Aorta (tissue), 5 donors: ENCODE measurements at places on chromosomes 11 and 22.
A peak's percentile ranks its signal among the peaks of the same experiment; 100 is the strongest.

DNA sequence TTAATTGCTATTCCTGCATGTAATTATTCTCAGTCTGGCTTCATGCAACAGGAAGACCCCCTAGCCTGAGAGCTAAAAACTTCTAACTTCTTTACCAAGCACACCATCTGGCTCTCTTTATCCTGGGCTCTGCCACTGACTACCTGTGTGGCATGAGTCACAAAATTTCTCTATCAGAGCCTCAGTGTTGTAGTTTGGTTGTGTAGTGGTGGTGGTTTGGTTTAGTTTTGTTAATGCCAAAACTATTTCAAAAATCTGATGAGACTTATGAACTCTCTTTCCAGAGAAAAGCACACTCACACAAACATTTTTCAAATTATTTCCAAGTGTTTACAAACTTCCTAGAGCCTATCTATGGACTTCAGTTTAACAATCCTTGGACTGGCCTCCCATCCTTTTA is 7.5 kb upstream of the IL17RA start:
- no peak for DNase-seq

GRCh38 chr22:50178871-50179869 is 6.5 kb upstream of the TRABD start:
- DNase-seq: peak; percentile 67

DNA sequence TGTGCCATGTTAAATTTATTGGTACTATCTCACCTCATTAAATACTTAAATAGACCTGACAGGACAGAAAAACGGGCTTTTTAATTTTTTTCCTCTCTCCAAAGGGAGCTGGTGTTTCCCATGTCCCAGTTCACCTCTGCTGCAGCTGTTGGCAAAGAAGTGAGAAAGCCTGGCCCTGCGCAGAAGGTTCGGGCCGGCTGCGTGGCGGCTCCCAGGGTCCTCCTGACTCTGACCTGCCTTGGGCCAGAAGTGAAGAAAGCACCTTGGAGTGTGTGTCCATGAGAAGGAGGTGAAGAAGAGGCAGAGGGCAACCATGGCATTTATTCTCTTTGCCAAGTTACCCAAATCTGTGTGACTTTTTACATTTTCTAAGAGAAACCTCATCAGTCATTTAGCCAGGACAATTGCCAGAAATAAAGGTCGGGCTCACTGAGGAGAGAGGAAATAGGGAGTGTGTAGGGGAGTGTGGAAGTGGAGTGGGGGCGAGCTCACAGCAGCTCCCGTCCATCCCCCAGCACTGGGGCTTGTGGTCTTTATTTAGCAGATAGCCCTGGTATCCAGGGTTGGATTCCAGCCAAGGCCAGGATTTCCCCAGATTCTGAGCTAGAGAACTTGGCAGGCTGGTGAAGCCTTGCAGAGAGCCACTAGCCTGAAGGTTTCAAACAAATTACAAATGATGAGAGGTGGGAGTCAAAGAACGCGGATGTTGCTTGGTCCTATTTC is 102.4 kb upstream of the CADM1 start:
- no peak for DNase-seq

DNA sequence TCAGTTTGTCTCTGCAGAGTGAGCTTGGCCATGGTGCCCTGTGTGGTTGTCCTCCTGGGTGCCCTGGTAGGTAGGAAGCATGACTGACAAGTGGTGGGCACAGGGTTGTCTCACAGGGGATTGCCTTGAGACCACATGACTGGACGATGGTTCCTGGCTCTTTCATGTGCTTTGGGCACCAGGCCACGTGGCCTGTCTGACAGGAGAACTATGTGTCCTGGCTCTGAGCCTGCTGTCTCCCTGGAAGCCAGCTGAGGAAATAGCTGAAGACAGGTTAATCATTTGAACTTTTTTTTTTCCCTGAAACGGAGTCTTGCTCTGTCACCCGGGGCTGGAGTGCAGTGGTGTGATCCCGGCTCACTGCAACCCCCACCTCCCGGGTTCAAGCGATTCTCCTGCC is 93.2 kb downstream of the LDLRAD3 start:
- no peak for DNase-seq

- DNase-seq: no peak
These were observed 528.4 kb downstream of the METTL15 start for GRCh38 chr11:28636566-28636965.

DNA sequence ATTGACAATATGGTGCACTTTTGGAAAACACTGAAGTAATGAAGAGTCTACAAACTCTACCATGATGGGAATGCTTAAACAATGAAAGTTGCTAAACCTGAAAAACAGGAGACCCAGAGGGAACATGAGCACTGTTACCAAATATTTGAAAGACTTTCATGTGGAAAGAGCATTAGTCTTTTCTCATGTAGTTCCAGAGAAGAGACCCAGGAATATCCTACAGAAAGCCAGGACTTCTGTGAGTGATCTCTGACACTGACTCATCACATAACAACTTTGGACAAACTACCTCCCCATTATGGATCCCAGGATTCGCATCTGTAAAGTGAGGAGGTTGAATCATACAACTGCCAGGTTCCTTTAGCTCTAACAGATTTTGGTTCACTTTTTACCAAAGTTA is 62.2 kb downstream of the FAM181B start:
- DNase-seq: no peak

DNA sequence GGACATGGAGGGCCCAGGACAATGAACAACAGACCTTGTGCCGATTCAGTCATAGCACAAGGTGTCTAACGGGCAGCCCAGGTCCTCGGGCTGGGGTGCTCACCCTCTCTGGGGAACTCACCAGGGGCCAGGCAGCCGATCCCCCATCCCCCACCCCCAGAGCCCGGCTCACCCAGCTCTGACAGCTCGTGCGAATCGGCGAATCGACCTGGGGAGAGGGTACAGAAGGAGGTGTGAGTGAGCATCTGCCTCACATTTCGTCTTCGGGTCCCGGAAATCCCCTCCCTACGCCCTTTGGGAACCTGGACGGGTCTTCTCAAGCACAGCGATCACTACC is 423 bp downstream of the PEX16 start:
- no peak for DNase-seq

GRCh38 chr11:65210361-65210731 is 28.6 kb downstream of the CAPN1 start:
- DNase-seq: no peak

GRCh38 chr11:34263441-34264091 is 94.2 kb downstream of the ABTB2 start:
- DNase-seq: peak; percentile 75

GRCh38 chr11:108733479-108734116 is 68.7 kb downstream of the DDX10 start:
- no peak for DNase-seq

DNA sequence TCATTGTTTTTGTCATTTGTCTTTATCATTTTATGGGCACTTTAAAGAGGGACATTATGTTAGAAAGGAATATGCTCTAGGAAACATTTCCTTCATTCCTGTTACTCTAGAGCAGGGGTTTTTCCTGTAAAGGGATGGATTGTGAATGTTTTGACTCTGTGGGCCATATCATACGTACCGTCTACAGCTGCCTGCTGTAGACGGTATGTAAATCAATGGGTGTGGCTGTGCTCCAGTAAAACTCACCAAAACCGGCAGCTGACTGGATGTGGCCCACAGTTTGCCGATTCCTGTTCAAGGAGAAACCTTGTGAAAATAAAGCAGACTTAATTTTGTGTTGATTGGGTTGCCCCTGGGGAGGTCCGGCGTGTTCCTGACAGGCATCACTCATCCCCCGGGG is 7.3 kb downstream of the IGHMBP2 start:
- DNase-seq: no peak

GRCh38 chr22:40401532-40401931 is 31.1 kb downstream of the SGSM3 start:
- DNase-seq: no peak

GRCh38 chr11:64656862-64657261 is 65.8 kb downstream of the SLC22A12 start:
- DNase-seq: peak; percentile 44

DNA sequence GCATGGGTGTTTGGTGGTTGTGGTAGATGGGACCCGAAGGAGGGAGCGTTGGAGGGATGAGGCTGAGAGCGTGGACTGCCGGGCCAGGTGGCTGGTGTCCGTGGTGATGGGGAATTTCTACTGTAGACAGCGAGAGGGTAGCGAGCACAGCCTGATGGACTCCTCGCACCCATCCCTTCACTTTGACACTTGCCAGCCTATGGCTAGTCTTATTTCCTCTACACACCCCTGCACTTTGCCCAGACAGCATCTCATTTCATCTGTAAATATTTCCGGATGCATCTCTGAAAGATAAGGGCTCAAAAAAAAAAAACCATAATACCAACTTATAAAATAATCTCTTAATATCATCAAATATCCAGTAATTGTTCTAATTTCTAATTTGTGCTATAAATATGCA is 5.8 kb downstream of the OMP start:
- DNase-seq: no peak

- no peak for DNase-seq
These were observed 10.6 kb upstream of the TPH1 start for GRCh38 chr11:18056561-18057181.

GRCh38 chr11:130216591-130217132 is 57.1 kb downstream of the ST14 start:
- no peak for DNase-seq

GRCh38 chr11:72591785-72592502 is 82.3 kb downstream of the PDE2A start:
- no peak for DNase-seq

- DNase-seq: no peak
These were observed 109.0 kb upstream of the APOA1 start for GRCh38 chr11:116946414-116946813.

DNA sequence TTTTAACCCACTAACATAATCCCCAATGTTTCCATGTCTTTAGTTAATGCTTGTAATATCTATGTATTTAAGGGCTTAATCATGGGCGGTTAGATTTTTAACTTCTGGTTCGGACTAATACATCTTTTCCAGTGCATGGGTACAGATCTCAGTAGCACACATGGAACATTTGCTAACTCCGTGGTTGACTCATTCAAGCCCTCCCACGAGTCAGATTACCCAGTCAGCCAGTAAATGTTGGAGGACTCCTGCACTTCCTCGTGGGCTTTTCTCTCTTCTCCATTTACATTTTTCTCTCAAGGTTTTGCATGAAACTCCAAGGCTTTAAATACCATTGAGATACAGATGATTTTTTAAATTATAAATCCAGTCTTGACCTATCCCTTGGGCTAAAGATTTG is 313.9 kb downstream of the ST3GAL4 start:
- DNase-seq: no peak

- no peak for DNase-seq
These were observed 297.7 kb upstream of the CCDC90B start for GRCh38 chr11:83583757-83584366.

DNA sequence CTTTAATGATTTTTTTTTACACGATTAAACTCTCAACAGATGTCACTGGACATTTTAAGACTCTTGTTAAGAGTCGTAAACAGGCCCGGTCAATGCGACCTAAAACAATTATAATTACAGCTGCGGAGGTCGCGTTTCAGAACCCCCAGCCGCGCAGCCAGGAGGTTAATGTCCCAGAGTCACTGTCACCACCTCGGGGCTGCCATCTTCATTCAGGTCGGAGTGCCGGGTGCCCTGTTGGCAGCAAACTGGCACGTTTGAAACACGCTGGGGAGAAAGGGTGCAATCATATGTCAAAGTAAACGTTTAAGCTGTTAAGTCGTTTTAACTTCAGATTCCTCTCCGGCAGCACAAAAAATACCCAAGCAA is 711 bp upstream of the PHF21B start:
- no peak for DNase-seq

DNA sequence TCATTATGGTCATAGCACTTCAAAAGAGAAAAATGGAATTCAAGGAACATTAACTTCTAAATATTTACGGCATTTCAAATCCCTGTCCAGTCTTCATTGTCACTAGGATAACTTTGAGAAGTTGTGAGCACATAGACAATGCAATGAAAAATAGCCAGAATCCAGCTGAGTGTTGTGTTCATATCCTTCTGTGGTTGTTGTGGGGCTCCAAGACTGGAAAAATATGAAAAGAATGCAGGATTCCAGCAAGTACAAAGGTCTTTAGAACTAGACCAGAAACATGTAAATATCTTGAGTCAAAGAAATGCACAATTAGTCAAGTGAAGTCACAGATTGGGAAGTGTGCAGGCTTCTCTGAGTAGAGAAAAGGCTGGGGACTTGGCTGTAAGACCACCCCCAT is 68.7 kb downstream of the WT1 start:
- no peak for DNase-seq

- no peak for DNase-seq
These were observed 33.8 kb upstream of the OLFML1 start for GRCh38 chr11:7451520-7451919.

DNA sequence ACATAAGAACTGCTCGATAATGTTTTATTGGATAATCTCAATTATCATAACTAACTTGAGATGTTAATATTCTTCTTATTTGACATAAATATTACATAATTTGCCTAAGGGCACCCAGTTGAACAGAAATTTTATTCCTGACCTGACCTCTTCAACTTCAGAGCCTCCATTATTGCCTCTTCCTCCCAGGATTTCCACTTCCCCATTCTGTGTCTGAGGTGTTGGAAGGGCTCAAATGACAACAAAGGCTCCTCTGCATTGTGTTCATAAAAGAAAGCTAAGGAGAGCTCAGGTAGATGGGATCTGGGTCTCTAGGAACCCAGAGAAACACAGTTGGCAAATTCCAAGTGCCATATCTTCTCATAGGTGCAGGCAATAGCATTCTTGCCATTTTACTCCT is 61.2 kb upstream of the ARHGAP20 start:
- DNase-seq: no peak

DNA sequence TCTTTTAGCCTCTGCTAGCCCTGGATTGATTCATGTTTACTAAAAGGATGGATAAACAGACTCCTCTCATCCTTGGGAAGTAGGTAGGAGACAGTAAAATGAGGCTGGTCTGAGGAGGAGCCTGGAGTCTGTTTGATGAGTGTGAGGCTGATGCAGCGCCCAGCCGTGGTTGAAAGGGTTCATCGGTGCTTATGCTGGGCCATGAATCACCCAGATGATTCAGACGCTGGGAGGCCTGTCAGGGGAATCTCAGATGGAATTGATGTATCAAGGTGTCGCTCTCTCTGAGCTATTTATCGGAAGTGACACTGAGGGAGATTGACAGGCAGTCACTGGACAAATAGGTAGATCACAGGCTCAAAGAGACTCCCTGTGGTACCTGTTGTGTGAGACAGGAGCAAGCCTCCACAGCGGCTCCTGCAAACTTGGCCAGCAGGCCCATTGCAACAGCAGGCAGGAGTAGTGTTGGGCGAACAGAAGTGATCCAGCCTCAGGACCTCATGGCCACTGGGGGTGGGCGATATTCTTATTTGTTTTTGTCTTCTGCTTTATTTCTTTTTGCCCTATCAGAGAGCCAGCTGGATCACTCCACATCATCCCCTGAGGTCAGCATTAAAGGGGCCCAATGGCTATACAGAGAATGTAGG is 109.9 kb upstream of the CADM1 start:
- DNase-seq: no peak

GRCh38 chr11:1925373-1926155 is 6.1 kb downstream of the TNNT3 start:
- peak; percentile 57 for DNase-seq
